Activated T-cell treated with anti-CD3 and anti-CD28 coated beads for 24 hours (primary cell): ENCODE measurements at places on chromosomes 7 and 10.

GRCh38 chr10:102175415-102175814 lies 23.2 kb downstream of the NOLC1 start:
- DNase-seq: no peak

- DNase-seq: no peak
Observed at GRCh38 chr10:3693022-3693697, 91.8 kb downstream of the KLF6 start.

GRCh38 chr7:135499818-135500217 lies 10.1 kb downstream of the CNOT4 start:
- no peak for DNase-seq

GRCh38 chr7:9204571-9204970 lies 771.2 kb downstream of the NXPH1 start:
- no peak for DNase-seq

GRCh38 chr7:5532536-5533335 lies 109.1 kb upstream of the TNRC18 start:
- no peak for DNase-seq

- DNase-seq: no peak
Observed at GRCh38 chr10:118965096-118965495, 64.4 kb upstream of the NANOS1 start.

GRCh38 chr7:47772492-47772891 lies 175.8 kb downstream of the PKD1L1 start:
- DNase-seq: no peak

- DNase-seq: no peak
Observed at GRCh38 chr10:71911296-71911953, 52.8 kb upstream of the CHST3 start.

GRCh38 chr7:7327423-7327822 lies 145.1 kb downstream of the C1GALT1 start:
- no peak for DNase-seq

DNA sequence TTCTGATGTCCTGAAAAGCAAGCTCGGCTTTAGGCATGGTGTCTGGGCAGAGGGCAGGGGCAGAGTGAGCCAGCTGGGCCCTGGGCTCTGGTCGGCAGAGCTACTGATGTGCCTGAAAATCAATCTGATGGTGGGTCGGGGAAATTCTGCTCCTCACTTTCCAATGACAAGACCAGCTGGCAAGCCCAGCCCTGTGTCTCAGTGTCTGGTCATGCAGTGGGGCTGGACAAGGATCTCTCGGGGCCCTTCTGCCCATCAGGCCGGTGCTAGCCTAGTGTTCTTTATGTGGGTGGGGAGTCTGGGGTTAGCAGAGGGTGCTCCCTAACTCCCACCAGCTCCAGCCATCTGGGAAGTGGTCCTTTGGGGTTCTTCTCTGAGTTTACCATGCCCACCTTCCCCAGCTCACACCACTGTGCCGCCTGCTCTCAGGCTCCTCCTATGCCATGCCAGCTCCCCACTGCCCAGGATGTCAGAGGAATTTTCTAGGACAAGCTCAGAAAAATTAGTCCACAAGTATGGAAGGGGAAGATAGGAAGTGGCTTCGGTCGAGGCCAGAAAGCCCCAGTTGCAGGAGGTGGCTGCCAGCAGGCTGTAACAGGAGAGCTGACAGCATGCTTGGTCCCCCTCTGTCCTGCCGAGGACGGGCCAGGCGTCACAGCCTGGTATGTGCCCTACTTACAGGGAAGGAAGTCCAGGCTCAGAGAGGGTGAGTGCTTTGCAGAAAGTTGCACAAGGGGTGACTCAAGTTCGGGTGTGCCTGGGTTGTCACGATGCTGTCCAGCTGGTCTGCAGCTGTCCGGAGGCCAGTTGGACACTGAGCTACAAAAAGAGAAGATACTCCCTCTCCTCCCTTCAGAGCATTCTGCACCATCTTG lies 135.2 kb downstream of the ADCY1 start:
- DNase-seq: no peak

- no peak for DNase-seq
Observed at GRCh38 chr7:7422641-7423040, 113.0 kb downstream of the COL28A1 start.

DNA sequence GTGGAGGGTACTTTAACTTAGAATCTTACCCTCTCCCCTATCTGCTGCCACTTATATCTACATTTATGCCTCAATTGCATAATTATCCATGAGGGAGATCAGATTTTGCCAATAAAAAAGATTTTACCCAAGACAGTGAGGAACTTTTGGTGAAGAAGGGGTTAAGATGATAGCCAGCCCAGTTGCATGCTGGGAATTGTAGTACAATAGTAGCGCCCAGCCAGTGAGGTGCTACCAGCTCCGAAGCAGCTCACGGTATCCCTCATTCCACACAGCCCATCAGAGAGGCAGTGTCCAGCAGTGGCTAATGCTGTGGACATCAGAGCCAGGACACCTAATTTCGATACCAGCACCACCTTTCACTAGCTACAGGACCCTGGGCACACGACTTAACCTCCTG lies 5.9 kb upstream of the LGI1 start:
- no peak for DNase-seq

GRCh38 chr10:97427571-97428179 lies 1.7 kb downstream of the PGAM1 start:
- no peak for DNase-seq

DNA sequence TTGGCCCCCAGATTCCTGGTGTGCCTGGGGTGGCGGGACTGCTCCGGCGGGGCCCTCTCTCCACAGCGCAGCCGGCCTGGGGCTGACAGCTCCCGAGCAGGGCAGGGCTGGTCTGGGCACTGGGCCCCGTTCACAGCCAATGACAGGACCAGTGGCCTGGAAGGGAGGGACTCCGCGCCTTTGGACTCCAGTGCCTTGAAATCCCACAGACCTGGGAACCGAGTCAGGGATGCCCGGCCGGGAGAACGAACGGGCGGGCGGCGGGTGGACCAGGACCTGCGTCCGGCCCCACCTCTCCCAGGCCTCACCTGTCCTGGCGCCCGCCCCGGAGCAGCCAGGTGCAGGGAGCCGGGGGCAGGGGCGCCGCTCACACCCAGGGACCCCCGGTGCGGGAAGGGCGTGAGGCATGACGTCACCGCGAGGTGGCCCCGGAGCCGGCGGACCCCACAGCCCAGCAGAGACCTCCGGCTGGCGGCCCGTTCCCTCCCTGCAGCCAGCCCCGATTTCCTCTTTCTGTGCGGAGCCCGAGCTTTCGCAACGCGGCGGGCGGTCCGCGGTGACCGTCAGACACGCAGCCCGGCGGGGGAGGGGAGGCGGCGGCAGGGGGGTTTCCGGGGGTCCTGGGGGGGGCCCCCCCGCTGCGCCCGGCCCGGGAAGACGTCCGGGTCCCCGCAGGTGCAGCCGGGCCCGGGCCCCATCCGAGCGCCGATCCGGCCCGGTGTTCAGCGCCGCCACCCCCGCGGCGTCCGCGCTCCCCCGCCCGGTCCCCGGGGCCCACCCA lies 743 bp downstream of the ADAP1 start:
- no peak for DNase-seq

- no peak for DNase-seq
Observed at GRCh38 chr10:89115876-89116627, 91.1 kb downstream of the CH25H start.

GRCh38 chr7:101465576-101466196 lies 103.0 kb downstream of the COL26A1 start:
- DNase-seq: no peak

GRCh38 chr10:110208614-110209453 lies 1.4 kb downstream of the MXI1 start:
- DNase-seq: no peak

DNA sequence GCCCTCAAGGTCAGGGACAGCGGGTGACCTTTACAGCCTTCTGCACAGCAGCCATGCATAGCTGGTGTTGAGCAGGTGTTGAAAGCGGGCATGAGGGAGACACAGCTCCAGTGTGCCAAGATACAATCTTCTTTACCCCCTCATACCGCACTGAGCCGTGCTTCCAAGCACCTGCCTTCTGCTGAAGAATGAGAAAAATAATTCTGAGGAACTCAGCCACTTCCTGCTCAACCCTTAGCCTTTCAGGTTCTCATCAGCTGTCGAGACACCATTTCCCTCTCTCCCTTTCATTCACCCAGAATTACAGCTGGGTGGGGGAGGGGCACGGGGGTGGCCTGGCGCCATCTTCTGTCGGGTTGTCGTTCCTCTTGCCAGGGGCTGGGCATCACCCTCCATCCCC lies 58.6 kb downstream of the COL13A1 start:
- DNase-seq: no peak

- no peak for DNase-seq
Observed at GRCh38 chr10:3960496-3960895, 175.5 kb upstream of the KLF6 start.

DNA sequence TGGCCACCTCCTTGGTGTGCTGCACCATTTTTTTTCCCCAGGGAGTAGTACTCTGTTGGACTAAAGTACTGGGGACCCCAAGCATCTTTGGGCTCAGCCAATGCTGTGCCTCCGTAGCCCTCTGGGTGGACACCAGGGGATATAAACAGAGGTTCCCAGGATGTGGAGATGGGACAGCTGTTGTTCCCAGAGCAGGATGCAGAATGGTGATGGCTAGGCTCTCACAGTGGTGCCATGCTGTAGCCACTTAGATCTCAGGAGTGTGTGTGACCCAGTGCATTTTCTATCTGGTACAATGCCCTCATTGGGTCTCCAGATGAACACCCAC lies 50.9 kb upstream of the SCIN start:
- no peak for DNase-seq

- DNase-seq: no peak
Observed at GRCh38 chr7:112926018-112926417, 135.8 kb upstream of the TMEM168 start.

GRCh38 chr7:70568674-70569334 lies 563.1 kb upstream of the GALNT17 start:
- DNase-seq: no peak

GRCh38 chr7:142125256-142125955 lies 13.9 kb downstream of the MGAM2 start:
- DNase-seq: no peak

DNA sequence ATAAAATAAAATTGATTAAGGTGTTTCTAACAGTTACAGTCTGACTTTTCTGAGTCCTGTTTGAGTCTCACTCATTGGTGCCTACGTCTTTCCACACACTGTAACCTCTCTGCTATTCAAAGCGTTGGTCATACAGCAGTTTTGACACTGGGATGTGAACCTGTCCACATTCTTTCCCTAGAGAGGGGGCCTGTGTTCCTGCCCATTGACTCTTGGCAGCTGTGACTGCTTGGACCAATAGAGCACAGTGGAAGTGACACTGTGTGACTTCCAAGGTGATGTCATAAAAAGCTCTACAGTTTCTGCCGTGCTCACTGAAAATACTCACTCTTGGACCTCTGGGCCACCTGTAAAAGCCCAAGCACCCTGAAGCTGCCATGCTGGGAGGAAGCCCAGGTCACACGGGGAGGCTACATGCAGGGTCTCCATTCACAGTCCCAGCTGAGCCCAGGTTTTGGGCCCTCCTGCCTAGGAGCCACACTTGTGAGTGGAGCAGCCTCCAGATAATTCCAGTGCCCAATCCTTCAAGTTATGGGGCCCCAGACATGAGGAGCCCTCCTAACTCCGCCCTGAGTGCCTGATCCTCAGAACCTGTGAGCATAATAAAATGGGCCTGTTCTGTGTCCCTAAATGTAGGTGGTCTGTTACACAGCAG lies 704 bp upstream of the ANTXRL start:
- no peak for DNase-seq

DNA sequence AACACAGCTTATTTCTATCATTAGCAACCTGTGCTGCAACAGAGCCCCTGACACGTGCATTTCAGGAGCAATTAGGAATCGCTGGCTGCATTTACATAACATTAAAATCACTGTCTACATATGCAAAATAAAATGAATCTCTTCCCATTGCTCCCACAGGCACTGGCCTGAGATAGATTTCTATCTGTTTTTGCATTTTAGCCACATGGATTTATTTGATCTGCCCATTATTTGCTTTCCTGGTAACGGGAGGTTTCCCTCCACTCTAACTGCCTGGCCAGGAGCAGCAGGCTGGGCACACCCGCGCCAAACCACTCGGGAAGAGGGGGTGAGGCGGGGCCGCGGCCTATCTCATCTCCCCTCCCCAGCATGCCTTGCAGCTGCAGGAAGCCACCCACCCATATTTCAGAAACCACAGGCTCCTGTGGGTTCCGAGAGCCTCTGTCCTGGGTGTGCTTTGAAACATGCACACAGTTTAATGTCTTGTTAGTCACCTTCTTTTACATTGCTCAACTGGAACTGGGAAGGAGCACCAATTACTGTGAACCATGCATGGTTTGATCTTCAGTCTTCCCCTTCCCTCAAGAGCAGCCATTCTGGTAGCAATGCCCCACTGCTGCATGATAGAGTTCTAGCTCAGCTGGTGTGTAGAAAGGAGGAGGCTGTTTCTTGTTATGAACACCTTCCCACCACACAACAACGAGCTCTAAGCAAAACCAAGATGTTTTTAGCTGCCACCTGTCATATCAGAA lies 37.7 kb upstream of the IKZF1 start:
- peak; percentile 74 for DNase-seq
